ENCODE measurements at places on chromosomes 3 and 15.

DNA sequence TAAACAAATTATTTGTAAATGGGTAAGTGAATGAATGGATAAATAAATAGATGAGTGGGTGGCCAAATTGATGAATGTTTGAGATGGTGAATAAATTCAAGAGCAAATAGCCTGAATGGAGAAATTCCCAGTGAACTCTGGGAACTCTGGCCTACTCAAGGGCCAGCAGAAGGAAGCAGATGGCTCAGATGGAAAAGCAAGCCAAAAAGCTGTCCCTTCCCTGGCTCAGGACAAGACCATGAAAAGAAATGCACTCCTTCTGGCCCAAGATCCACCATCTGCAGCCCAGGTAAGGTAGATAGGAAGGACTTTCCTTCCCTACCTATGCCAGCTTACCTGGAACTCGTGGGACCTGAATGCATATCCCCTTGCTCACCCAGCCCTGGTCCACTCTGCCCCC is 37.6 kb upstream of the CLDN18 start:
- DNase-seq = no peak

DNA sequence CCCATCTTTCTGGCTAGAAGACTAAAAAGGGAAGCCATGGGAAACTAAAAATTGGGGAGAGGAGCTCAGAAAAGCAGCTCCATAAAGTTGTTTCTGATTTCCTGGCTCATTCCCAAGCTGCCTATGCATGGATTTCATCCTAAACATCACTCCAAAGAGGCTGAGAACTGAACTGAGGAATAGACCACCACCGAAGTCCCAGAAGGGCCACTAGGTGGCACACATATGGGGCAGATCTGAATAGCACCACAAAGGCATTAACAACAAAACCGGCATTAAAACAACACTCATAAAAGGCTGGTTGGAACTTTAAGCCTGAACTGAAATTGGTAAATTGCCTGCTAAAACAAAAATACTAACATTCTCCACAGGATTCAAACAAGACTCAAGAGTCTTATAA is 106.3 kb downstream of the PLD1 start:
- peak; percentile 72 for DNase-seq

- DNase-seq = no peak
Observed at GRCh38 chr15:76358453-76358852, 21.9 kb downstream of the ISL2 start.

- no peak for DNase-seq
Observed at GRCh38 chr15:63200464-63201249, 11.3 kb downstream of the RAB8B start.

DNA sequence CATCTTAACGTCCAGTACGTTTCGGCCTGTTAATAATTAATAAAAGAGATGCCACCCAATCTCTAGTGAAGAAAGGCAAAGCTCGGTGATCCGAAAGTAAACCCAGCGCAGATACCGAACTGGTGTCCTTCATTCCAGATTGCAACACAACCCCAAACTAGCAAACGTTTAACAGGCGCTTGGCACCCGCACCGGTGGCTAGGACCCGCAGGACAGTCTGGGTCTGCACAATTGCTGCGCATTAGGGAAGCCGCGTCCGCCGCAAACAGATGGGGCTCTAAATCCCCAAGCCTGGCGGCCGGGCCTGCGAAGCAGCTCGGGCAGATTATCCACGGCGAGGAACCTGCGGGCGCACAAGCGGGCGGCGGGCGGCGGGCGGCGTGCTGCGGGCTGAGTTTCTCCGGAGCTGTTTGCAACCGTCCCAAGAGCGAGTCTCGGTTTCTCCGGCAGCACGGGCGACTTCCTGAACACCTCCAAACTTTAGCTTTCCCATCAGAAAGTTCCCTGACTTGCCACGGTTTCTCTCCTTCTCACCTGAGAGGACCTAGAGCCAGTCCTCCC is 112.1 kb upstream of the ICE2 start:
- no peak for DNase-seq

DNA sequence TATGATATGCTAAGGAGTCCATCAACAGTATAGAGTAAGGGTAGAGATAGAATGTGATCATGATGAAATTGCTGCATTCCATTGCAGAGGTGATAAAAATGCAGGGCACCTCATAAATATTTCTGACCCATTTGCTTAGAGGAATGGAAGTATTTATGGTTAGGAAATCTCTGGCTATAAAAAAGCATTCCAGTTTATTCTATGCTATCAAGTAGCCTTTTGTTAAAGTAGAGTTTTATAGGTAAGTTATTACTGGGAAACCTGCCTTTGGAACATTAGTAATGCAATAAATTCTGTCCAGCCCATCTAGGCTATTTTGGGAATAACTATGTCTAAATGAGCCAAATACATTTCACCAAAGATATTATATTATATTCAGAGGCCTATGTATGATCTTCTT is 19.8 kb upstream of the STRIT1 start:
- no peak for DNase-seq

DNA sequence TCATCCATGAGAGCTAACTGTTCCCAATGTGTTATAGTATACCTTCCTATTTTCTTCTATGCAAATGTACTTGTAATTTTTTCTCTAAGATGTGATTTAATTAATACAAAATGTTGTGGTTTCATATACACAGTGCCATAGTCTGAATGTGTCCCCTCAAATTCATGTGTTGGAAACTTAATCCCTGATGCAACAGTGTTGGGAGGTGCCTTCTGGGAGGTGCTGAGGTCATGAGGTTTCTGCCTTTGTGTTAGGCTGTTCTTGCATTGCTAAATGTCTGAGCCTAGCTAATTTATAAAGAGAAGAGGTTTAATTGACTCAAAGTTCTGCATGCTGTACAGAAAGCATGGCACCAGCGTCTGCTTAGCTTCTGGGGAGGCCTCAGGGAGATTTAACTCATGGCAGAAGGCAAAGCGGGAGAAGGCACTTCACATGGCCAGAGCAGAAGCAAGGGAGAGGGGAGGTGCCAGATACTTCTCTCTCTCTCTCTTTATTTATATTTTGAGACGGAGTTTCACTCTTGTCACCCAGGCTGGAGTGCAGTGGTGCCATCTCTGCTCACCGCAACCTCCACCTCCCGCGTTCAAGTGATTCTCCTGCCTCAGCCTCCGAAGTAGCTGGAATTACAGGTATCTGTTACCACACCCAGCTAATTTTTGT is 34.7 kb upstream of the BNIP2 start:
- DNase-seq = no peak

- no peak for DNase-seq
Observed at GRCh38 chr3:18438586-18438985, 13.4 kb upstream of the SATB1 start.

GRCh38 chr3:167609156-167609555 is 44.6 kb downstream of the WDR49 start:
- DNase-seq = no peak

GRCh38 chr3:157046520-157046919 is 113.4 kb downstream of the CCNL1 start:
- no peak for DNase-seq

- peak; percentile 22 for DNase-seq
Observed at GRCh38 chr3:18946524-18946923, 201.8 kb upstream of the KCNH8 start.

- no peak for DNase-seq
Observed at GRCh38 chr15:22251422-22251821, 171.1 kb downstream of the OR4M2 start.

GRCh38 chr3:130789782-130790322 is 43.2 kb upstream of the PIK3R4 start:
- DNase-seq = no peak

- no peak for DNase-seq
Observed at GRCh38 chr3:177169936-177170722, 27.2 kb downstream of the TBL1XR1 start.

DNA sequence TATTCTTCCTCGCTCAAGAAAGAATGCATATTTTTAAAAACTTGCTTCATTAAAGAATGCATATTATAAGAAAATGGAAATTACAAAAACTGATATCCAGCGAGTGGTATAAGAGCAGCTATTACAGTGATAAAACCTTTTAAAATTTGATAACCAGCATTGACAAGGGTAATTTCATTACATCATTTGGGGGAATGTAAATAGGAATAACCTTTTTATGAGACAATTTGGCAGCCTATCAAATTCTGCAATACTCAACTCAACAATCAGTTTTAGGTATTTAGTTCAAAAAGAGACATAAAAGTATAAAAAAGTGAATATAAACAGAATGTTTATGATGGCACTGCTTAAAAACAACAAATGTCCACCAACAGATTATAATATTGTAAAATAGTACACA is 35.4 kb downstream of the MAP4 start:
- no peak for DNase-seq

GRCh38 chr3:173891272-173892100 is 493.9 kb downstream of the NLGN1 start:
- DNase-seq = peak; percentile 18

- no peak for DNase-seq
Observed at GRCh38 chr15:34855413-34855812, 60.1 kb upstream of the ACTC1 start.

DNA sequence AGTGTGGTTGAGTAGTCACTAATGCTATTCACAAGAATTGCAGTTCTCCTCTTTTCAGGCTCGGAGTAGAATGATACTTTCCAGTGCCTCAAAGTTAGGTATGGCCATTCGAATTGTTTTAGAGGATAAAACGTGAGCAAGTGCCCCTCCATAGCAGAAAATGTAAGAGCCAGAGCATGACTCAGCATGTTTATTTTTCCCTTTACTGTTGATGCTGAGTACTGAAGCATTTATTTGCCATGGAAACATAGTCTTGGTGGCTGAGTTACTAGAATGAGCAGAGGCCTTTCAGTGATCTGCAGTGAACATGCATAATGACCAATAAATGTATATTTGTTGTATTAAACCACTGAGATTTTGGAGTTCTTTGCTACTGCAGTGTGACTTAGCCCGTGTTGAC is 540.6 kb downstream of the NLGN1 start:
- DNase-seq = no peak

DNA sequence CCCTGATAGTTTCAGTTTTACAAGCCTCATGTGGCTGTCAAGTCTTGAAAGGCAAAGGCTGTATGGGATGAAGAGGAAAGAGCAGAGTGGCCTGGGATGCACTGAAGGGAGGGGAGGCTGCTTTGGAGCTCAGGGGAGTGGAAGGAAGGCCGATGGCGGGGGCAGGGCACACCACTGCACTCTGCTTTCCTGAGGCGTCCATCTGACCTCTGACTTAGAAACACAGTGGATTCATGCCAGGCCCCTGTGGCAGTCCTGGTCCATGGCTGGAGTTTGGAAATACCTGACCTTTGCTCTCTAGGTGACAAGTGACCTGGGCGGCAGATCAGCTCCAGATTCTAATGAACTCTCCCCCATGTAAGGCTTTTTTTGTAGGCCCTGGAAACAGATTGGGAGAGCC is 19.0 kb downstream of the FAH start:
- no peak for DNase-seq

- DNase-seq = no peak
Observed at GRCh38 chr15:89797678-89798201, 16.9 kb downstream of the ANPEP start.

DNA sequence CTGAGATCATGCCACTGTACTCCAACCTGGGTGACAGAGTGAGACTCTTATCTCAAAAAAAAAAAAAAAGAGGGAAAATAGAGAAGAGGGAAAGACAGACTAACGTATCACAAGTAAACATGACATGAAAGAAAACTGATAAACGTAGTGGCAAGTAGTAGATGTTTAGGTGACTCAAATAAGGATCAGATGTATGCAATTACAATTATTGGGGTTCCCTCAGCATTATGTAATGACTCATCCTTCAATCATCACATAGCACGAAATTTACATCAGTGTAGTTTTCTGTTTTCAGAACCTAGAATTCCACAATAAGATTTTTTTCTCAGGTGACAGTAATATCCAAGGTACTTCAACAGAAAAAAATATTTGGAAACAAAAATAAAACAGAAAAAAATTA is 46.6 kb downstream of the DPP8 start:
- DNase-seq = no peak

All from NAMALWA (cell line).